Central memory CD4-positive, alpha-beta T cell (primary cell): ENCODE measurements at places on chromosomes 6 and 20.

GRCh38 chr20:24913076-24913628 is 35.9 kb upstream of the CST7 start:
- DNase-seq = no peak

- DNase-seq = no peak
Observed at GRCh38 chr20:1062334-1063010, 55.9 kb upstream of the PSMF1 start.

DNA sequence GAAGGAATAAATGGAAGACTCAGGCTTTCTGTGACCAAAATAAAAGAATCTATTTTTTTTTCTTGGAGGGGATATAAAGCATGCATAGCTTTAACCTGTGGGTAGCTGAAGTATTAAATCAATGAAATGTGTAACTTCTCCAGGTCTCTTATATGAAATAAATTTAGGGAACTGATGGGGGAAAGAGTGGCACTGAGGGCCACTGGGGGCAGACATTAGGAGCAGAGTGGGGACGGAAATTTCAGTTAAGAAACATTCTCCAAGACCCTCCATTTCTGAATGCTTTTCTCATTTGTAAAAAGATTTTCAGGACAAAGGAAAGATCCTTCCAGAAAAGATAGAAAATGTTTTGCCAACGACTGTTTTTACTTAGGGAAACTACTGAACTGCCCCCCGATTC is 131.0 kb downstream of the GPX5 start:
- no peak for DNase-seq

DNA sequence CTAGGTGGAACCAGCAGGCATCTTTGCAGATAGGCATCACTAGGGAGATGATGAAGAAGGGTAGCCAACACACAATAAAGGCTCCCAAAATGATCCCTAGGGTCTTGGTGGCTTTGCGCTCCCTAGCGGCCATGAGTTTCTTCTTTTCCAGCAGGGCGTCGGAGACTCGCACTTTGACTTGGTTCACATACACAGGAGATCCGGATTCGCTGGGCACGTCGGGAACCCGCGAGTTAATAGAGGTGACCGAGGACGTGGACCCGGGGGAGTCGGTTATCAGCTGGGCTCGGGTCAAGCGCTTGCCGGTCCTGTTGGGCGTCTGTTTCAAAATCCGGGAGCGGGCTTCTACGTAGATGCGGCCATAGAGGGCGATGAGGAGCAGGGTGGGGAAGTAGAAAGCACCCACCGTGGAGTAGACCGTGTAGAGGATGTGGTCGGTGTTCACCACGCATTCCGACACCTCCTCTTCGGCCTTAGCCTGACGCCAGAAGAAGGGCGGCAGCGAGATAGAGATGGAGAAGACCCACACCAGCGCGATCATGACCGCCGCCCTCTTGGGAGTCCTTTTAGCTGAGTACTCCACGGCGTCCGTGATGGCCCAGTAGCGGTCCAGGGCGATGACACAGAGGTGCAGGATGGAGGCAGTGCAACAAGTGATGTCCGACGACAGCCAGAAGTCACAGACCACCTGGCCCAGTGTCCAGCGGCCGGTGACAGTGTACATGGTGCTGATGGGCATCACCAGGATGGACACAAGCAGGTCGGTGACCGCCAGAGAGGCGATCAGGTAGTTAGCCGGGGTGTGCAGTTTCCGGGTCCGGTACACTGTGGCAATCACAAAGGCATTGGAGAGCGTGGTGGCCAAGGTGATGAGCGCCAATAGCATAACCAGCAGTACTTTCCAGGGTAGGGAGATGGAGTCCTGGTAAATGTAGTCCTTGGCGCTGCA is 658 bp downstream of the HTR1B start:
- no peak for DNase-seq

DNA sequence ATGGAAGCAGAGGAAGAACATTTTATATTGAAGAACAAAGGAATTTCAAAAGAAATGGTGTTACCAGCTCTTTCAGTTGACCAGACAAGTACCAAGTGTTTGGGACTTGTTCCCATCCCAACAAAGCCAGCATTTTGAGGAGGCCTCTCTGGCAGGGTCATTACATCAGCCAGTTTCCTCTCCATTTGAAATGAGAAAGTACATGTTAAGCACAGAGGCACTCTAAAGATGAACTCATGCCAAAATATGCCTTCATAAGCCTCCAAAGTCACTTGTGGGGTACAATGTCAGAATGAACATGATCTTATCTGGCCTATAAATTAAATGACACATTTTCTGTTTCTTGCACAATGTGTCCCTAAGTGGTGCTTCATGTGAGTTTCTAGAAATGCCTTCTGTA is 223.9 kb downstream of the PRL start:
- DNase-seq = no peak
